RPMI8226 (cell line): ENCODE measurements at places on chromosomes 3 and 15.

GRCh38 chr3:21509731-21510470, 241.1 kb downstream of the ZNF385D start:
- no peak for DNase-seq

DNA sequence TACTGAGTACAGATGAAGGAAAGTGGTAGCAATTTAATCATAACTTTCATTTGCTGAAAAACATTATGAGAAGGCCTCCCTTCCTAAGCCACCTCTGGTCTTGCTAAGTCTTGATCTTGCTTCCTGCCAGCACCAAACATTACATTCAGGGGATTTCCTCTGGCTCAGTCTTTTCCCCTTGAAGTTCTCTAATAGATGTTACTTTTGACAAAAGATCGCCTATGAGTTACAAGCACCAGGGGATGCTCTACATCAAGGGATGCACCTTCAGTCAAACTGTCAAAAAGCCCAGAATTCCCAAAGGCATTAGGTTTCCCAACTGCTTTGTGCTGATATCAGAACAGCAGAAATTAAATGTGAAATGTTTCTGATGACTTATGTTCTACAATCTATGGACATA, 47.3 kb downstream of the AQP9 start:
- no peak for DNase-seq

- DNase-seq, result no peak
Measured at GRCh38 chr15:64807751-64808222, 17.7 kb downstream of the PIF1 start.

DNA sequence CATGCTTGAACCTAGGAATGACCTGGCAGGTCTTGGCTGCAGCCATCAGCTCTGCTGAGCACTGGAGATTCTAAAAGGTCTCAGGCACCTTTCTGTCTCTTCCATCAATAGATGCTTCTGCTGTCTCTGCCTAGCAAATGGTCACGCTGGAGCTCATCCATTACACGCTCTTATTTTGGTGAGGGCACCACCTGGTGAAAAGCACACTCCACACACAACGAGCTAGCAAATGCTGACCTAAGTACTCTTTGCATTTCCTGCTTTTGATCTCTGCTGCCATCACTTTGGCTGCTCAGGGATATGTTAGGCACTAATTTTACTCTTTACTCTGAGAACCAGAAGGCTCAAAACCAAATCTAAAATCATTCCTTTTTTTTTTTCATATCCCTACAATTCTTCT, 91.3 kb downstream of the RAB11A start:
- peak; percentile 86 for DNase-seq

- no peak for DNase-seq
Measured at GRCh38 chr3:98962951-98963350, 61.5 kb upstream of the DCBLD2 start.

DNA sequence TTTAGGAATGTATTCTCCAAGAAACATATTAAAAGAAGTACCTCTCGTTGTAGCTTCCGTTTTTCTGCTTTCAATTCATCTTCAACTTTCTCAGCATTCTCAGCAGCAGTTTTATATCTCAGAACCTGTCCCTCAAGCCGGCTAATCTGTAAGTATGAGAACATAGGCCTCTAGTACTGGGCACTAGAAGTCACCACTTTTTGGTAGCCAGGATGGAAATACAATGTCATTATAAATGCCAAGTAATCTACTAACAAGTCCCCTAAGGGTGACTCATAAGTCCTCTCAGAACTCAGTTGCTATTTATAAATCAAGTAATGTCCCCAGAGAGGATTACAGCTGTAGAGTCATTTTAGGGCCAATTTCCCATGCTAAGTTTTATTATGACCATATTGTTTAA, 61.1 kb downstream of the MLH1 start:
- DNase-seq, result no peak

- DNase-seq, result no peak
Measured at GRCh38 chr3:31014317-31015040, 120.0 kb upstream of the GADL1 start.

GRCh38 chr15:85595804-85596536, 198.8 kb downstream of the KLHL25 start:
- DNase-seq, result no peak

DNA sequence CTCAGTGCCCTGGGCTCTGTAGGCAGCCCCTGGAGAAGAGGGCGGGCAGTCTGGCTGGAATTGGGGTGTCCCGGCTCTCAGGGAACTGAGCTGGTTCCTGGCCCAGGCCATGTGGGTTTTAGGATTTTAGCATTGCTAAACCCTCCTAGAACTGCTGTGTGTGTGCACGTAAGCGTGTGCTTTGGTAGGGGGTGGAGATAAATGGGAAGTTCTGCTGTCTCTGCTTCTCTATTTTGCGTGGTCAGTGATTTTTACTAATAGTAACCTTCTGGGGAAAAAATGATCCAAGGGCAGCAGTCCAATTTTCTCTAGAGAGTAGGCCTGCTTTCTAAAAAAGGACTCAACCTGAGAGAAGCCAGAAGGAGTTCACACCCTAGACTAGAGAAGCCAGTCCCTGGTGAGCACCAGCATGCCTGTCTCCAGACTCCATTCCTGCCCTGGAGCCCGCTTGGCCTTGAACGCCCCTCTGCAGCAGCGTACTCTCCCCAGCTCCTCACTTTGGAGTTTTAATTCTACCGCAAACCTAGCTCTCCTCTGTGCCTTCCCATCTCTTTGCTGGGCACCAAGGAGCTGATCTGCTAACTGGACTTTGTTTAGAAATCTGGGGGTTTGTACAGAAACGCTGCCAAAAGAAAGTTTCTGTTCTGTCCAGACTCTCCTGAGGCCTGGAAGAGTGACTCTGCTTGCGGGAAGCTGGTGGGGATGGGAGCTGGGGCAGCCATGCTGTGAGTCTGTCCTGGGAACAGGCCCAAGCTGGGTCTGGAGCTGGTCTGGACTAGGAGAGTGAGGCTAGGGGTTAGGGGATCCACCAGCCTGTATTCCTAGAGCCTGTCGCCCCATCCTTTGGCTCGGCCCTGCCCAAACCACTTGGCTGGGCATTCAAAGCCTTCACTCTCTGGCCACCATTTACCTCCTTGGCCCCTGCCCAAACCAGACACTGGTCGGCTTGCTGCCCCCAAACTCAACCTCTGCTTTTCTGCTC, 19.7 kb downstream of the CORO2B start:
- DNase-seq, result peak; percentile 82

GRCh38 chr3:140013220-140013619, 78.2 kb downstream of the CLSTN2 start:
- no peak for DNase-seq

- DNase-seq, result no peak
Measured at GRCh38 chr3:11377719-11378118, 105.5 kb downstream of the ATG7 start.

GRCh38 chr3:136196064-136196400, at the start of gene MSL2:
Gene MSL2, minus strand, starts transcription at chr3:136196335. Its CDS starts 1,222 bp downstream, at chr3:136195113.
- DNase-seq, result no peak

GRCh38 chr3:193638833-193639232, 45.8 kb downstream of the OPA1 start:
- no peak for DNase-seq

DNA sequence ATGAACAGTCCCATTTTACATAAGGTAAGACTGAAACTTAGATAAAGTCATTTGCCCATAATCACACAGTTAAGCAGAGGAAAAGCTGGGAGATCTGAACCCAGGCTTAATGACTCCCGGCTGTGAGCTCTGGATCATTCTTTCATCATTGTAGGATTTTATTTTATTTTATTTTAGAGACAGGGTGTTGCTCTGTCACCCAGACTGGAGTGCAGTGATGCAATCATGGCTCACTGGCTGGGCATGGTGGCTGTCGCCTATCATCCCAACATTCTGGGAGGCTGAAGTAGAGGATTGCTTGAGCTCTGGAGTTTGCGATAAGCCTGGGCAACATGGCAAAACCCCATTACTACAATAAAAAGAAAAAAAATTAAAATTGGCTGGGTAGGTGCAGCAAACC, 31.2 kb upstream of the RAF1 start:
- no peak for DNase-seq

DNA sequence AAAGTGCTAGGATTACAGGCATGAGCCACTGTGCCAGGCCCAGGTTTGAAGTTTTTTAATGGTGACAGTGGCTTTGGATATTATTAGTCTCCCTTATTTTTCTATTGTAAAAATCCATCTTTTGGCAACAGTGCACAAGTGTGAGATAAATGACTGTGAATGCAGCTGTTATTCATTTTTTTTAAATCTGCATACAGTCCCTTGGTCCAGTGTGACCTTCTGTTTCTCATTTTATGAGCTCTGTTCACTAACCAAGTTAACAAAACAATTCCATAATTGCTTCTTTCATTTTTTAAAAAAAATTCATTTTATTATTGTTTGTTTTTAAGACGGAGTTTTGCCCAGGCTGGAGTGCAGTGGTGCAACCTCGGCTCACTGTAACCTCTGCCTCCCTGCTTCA, 381.8 kb downstream of the NAALADL2 start:
- DNase-seq, result no peak

DNA sequence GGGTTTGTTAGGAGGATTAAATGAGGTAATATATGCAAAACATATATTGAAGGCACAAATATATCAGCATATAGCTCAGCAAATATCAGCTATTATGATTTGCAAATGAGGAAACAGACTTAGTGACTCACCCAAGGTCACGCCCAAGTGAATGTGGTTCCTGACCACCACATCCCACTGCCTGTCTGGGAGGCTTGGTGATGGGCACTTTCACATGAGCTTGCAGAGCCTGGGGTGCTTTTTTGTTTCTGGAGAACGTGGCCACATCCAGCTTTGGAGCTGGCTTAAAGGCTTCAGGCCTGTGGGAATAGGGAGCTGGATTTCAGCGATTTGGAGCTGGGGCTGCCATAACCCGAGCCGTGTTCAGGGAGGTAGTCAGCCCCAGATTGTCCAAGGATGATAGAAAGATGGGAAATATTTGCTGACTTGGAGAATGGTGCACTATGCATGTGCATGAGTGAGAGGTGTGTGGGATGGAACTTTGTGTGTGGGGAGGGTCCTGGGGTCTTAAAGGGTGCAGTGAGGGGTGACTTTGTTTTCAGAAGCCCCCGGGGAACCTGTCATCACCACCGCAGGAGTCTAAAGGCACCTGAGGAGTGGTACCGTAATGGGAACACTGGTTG, 12.0 kb upstream of the FGD5 start:
- DNase-seq, result peak; percentile 72

- DNase-seq, result no peak
Measured at GRCh38 chr3:38940394-38940793, 111.3 kb downstream of the SCN11A start.

DNA sequence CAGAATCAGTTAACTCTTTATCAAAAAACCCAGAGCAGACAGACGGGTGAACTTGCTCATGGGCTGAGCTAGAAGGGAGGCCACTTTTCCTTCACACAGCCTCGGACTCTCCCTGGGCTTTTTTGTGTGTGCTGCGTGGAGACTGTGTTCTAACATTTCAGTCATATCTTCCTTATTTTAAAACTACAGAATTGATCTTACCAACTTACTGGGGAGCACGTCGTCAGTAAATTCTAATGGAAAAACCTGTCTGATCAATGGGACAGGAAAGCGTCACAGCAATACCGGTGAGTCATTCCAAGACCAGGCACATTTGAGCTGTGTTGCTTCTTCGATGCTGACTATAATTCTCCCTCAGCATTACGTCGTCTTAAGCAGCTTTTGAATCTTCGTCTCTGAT, 145.1 kb downstream of the LPP start:
- DNase-seq, result no peak

DNA sequence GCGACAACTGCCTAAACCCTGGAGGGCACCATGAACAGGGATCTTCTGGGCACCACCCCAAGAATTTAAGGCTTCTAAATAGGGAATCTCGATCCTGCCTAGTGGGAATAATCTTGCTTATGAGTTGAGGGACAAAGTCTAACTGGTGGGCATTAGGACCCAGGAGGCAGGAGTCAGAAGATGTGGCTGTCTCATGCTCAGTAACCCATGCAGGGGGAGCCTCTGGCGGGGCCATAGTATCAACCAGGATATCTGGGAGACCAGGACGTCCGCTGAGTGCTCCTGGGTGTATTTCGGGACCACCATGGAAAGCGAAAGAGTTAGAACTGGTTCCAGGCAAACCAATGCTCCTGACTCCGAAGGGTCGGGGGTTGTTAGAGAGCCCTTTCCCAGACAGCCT, 356.1 kb downstream of the OTOL1 start:
- no peak for DNase-seq

DNA sequence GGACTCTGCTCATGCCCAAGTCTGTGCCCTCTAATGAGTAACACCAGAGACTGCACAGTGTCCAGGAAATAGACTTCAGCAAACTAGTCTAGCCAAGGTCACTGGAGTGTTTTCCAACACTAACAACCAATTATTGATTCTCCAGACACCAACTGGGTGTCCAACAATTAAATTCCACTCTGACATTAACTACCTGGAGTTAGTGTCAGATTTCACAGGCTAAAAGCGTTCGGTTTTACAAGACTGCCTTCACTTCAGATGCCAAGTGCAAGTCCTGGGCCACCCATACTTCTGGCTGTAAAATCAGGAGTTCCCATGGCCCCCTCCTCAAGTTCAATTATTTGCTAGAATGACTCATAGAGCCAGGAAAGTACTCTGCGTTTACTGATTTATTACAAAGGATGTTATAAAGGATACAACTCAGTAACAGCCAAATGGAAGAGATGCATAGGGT, 20.8 kb upstream of the CFAP161 start:
- no peak for DNase-seq

GRCh38 chr3:10260211-10260701, 12.0 kb downstream of the TATDN2 start:
- no peak for DNase-seq

DNA sequence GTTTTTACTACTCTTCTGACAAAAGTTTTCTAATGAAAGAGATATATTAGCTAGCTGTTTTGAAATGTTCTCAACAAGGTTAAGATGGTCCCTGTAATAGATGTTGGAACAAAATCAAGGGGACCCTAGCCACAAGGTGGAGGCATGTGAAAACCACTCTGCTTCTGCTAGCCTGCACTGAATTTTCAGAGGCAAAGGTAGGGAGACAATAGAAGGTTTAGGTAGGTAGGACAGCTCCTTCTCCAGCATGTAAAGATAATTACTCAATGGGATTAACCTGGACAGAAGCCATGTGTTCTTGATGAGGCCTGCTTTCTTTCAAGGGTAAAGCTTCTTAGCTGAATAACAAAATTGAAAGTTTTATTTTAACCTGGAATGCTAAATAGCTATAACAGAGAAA, 333.5 kb downstream of the LSAMP start:
- no peak for DNase-seq

- DNase-seq, result peak; percentile 81
Measured at GRCh38 chr15:70488002-70488605, 275.3 kb downstream of the UACA start.

- no peak for DNase-seq
Measured at GRCh38 chr15:62112616-62113593, 46.1 kb downstream of the C2CD4A start.

- DNase-seq, result no peak
Measured at GRCh38 chr3:138646513-138646912, 37.9 kb downstream of the FAIM start.

- DNase-seq, result no peak
Measured at GRCh38 chr15:67110361-67110781, 45.0 kb downstream of the SMAD3 start.

DNA sequence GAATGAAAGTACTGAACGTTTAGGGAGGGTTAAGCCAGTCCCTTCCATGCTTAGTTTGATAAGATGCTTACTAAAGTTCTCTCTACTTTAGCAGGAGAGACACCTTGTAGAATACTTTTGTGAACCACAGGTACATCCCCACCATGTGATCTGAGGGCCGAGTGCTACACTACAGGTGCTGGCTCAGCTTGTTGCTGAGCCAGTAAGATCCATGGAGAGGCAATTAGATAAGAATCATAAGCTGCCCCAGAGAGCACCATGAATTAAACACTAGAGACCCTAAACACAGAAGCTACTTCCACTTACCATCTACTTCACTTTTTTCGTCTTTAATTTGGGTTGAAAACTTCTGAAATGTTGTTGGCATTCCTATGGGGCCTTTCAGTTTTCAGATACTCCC, 70.5 kb upstream of the GOLGA8B start:
- DNase-seq, result no peak
